ENCODE measurements at places on chromosomes 5 and 9. TPM values are rescaled to one million over a fixed set of nuclear protein-coding genes. Genes with fewer than 3 reads are reported as not detected.

GRCh38 chr9:109242014-109242413 is 75.0 kb upstream of the FRRS1L start:
- ATAC-seq: no peak

DNA sequence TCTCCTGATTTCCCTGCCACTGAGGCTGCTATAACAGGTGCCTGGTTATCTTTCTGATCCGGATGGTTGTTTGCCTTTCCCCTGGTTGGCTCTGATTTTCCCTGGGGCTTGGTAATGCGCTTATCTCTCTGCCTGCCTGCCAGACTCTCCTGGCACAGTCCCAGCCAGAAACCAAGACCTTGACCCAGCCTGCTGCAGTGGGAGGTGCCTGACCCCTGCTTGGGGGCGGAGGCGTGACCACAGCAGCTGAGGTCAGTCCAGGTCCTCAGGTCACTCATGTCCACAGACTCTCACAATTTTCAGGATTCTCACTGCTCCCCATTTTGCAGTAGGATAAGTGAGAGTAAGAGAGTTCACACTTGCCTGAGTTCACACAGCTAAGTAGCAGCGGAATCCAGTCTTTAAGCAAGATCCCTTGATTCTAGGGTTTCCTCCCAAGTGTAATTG is 24.4 kb upstream of the SYNPO start:
- no peak for ATAC-seq

GRCh38 chr9:128901822-128902221 is 19.0 kb upstream of the PHYHD1 start:
- peak; percentile 8 for ATAC-seq

The CCL28 gene
- 11.4 TPM for total RNA-seq

The PLPPR1 gene
- not detected for total RNA-seq

The FOXD4L4 gene
- 0.15 TPM for total RNA-seq

GRCh38 chr9:108239696-108240321 is 616.0 kb downstream of the ACTL7B start:
- ATAC-seq: no peak

The CCDC183 gene
- 0.41 TPM for total RNA-seq

DNA sequence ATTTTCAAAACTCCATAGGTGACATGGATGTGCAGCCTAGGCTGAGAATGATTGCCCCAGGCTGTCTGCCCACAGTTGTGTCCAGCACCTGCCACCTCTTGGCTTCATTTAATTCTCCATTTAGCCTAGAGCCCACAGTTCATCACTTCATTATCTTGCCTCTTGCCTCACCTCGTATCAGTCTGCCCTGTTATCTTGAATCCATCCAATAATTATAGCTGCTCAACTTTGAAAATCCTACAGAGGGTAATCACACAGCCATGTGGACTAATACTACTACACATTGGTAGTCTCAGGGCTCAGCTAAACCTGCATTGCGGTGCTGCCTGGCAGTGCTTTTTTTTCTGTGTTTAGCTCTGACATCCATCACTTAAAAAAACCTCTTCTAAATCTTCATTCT is 7.4 kb downstream of the UGCG start:
- no peak for ATAC-seq

DNA sequence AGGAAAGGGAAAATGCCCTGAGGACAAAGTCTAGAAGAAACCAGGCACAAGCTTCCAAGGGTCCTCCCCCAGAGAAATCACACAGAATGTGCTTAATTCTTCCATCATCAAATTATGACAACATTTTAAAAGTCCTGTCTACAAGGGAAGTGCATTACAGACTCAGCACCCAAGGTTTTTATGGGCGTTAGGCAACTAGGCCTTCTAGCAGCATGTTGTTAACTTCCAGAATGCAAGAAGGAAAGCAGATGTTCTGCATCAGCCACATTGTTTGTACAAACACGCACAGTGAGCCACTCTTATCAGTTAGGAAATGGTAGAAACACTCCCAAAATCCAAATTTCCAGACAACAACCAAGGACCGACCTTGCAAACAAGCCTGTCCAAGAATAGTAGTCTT is 26.5 kb downstream of the SMC5 start:
- no peak for ATAC-seq

GRCh38 chr5:36685631-36686288 is 79.4 kb downstream of the SLC1A3 start:
- no peak for ATAC-seq

GRCh38 chr5:174229068-174229467 is 183.6 kb downstream of the NSG2 start:
- no peak for ATAC-seq

GRCh38 chr9:126456441-126457174 is 130.0 kb downstream of the MVB12B start:
- ATAC-seq: no peak

- no peak for ATAC-seq
Measured at GRCh38 chr5:179346875-179347274, 1.6 kb upstream of the ADAMTS2 start.

GRCh38 chr9:108549184-108549583 is 306.6 kb downstream of the ACTL7B start:
- no peak for ATAC-seq

DNA sequence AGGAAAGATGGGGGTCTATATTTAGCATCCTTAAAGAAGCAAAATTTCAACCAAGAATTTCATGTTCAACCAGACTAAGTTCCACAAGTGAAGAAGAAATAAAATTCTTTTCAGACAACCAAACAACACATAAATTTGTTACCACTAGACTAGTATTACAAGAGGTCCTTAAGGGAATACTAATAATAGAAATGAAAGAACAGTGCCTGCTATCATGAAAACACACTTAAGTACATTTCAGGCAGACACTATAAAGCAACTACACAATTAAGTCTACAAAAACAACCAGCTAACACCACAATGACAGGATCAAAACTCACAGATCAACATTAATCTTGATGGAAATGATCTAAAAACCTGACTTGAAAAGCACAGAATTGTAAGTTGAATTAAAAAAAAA is 477.2 kb downstream of the PTPRD start:
- ATAC-seq: no peak

DNA sequence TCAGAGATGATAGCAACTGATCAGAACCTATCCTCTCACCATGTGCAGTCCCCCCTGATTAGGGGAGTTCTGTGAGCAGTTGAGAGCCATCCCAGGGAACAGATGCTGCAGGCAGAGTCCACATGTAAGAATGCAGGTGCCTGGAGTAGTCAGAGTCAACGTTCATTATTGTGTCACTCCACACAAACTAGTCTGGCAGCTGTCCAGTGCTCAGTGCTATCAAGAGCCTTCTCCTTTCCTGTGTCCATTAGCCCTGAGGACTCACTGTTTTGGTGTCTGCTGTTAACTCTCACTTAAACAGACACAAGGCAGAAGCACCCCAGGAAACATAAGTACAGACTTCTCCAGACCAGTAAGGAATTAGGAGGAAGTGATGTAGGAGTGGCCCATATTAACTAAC is 2.5 kb downstream of the SH3TC2 start:
- no peak for ATAC-seq

DNA sequence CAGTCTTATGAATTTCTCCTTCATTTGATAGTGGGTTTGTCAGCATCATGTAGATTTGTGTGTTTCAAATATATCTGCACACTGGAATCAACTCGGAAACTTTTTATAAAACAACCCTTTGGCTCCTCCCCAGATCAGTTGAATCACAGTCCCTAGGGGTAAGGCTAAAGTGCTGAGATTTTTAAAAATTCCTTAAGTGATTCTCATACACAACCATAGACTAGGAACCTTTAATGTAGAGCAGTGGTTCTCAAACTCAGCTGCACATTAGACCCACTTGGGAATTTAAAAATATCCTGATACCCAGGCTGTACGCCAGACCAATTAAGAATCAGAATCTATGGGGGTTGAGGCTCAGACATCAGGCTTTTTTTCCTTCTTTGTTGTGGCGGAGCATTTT is 17.5 kb upstream of the JAK2 start:
- no peak for ATAC-seq

- ATAC-seq: no peak
Measured at GRCh38 chr5:97550818-97551217, 367.8 kb upstream of the RIOK2 start.

DNA sequence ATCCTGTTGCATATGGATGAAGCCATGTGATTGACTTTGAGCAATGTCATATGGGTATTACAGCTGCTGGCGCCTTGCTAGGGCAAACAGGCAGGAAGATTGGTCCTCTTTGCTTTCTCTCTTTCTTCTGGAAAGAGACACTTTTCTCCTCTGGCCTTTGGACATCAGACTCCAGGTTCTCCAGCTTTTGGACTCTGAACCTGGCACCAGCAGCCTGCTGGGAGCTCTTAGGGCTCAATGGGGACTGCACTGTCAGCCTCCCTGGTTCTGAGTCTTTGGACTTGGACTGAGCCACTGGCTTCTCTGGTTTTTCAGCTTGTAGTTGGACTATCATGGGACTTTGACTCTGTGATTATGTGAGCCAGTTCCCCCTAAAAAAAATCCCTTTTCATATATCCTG is 34.8 kb upstream of the TENT4A start:
- ATAC-seq: no peak

DNA sequence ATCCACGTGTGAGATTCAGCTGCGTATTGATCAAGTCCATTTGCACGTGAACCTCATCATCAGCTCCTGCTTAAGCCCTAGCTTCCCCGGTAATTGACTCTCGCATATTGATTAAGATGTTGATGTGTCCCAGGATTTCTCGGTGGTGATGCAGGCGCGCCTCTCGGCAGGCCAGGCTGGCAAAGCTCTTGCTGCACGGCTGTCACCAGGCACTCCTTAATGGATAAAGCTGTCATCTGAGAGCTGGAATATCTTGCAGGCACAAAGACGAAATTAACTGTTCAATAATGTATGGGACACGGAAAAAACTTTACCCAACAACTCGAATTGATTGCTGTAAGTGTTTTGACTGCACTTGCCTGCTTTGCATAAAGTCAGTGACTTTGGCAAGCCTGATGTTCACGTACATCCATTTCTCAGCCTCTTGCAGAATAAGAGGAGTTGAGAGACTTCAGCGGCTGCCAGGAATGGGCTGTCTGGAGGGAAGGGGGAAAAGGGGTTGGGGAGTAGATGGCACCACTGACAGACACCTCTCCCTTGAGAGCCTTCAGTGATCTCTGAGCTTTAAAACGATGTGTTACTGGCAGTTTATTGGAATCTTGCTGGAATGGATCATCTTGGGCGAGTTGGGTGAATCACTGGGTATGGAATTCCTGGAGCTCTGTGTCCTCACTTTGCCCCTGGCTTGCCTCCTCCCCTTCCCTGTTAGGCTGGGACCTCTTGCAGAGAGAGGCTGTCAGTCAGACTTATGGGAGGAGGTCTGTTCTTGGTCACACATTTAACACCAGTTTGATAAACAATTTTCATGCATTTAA is 650.3 kb downstream of the CCDC171 start:
- no peak for ATAC-seq

DNA sequence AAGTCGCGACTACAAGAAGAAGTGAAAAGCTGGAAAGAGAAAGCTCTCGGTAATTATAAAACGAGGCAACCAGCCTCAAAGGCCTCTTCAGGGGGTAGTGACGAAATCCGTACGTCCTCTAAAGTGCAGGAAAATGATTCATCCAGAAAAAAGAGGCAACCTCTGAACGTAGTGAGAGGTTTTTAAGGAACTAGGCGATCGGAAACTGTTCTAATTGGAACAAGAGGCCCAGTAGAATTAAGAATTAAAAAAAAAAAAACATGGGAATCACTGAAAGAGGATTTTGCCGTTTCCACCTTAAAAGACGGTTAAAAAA is 1.0 kb downstream of the CSNK1A1 start:
- peak; percentile 25 for ATAC-seq

GRCh38 chr9:127253446-127253845 is 11.1 kb upstream of the GARNL3 start:
- no peak for ATAC-seq

The SPINK4 gene
- total RNA-seq: not detected

The BASP1 gene
- total RNA-seq: 1.3 TPM

DNA sequence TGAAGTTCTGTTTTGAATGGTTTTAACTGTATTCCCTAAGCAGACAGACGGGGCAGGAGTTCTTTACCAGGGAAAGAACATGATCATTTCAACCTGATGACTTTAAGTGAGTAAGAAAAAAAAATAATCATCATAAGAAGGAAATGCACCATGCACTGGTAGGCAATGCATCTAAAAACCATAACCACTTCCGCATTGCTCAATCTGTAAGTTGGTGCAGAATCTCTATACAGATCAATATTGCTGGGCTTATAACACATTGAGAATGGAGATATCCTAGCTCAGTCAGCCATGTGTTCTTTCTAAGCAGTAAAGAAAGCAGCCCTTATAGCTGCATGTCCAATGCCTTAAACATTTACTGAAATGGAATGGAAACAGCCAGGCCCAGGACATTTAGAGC is 407.1 kb upstream of the DMAC1 start:
- no peak for ATAC-seq

GRCh38 chr9:126430124-126430523 is 103.5 kb downstream of the MVB12B start:
- ATAC-seq: no peak

The SYNPO gene
- 0.37 TPM for total RNA-seq

The IRGM gene
- 1.4 TPM for total RNA-seq

The GABRA1 gene
- not detected for total RNA-seq

DNA sequence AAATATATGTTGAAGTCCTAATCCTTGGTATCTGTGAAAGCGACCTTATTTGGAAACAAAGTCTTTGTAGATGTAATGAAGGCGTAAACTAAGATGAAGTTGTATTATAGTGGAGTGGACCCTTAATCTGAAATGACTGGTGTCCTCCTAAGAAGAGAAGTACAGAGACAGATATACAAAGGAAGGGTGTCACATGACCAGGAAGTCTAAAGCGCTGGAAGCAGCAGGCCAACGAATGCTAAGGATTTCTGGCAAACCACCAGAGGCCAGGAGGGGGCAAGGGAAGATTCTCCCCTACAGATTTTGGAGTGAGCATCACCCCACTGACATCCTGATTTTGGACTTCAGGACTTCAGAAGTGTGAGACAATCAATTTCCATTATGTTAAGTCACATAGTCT is 162.4 kb downstream of the SLC12A2 start:
- no peak for ATAC-seq

- no peak for ATAC-seq
Measured at GRCh38 chr5:74629326-74629725, 11.2 kb downstream of the ENC1 start.

- no peak for ATAC-seq
Measured at GRCh38 chr5:10387690-10388089, 34.2 kb downstream of the MARCHF6 start.

The ANKRD34B gene
- total RNA-seq: not detected

DNA sequence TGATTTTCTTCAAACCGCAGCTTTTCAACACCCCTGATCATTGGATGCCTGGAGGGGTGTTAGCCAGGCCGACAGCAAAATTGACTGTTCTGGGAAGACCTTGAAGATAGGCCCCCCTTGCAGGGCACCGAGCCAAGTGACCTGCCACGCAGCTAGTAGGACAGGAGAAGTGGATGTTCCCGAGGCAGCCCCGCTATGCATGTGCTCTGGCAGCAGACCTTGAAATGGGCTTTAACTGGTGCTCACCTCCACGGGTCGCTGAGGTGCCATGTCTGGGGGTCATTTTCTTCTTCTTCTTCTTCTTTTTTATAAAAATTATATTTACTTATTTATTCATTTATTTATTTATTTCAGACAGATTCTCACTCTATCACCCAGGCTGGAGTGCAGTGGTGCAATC is 12.6 kb downstream of the FGF18 start:
- no peak for ATAC-seq

GRCh38 chr5:132629230-132629944 is 28.6 kb upstream of the IL13 start:
- ATAC-seq: no peak
